NCI-H1105 (cell line): ENCODE measurements at places on chromosomes 5 and 9.

GRCh38 chr9:88980740-88981203 lies 10.5 kb upstream of the S1PR3 start:
- DNase-seq, result no peak

- no peak for DNase-seq
Measured at GRCh38 chr5:21013237-21013636, 1025.2 kb upstream of the CDH18 start.

GRCh38 chr9:110105107-110105506 lies 102.9 kb downstream of the C9orf152 start:
- no peak for DNase-seq

GRCh38 chr5:40615586-40616170 lies 64.0 kb upstream of the PTGER4 start:
- no peak for DNase-seq

DNA sequence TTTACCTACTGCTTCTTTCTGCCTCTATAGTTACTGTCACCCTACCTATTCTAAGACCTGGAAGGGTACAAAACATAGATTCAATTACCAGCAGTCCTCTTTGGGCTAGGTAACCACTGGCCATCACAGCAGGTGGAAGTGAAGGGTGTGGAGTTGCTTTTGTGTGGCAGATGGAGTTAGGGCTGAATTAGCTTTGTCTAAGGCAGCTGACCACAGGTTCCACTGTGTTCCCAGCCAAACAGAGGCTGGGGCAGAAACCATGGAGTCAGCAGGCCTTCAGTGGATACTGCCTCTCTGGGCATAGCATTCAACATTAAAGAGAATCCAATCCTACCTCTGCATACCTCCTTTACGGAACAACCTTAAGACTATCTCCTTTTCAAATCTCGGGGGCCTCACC lies 254.2 kb downstream of the RFX3 start:
- no peak for DNase-seq
